Omental fat pad (tissue), 4 donors: ENCODE measurements at places on chromosomes 5 and 9. TPM values are rescaled to one million over a fixed set of nuclear protein-coding genes. Genes with fewer than 3 reads are reported as not detected.

Gene SV2C
- 0.36 TPM for total RNA-seq

Gene OSMR
- total RNA-seq, result 110 TPM

Gene NHP2
- total RNA-seq, result 233 TPM

Gene ANKRD31
- total RNA-seq, result 0.37 TPM

Gene NUTM2F
- not detected for total RNA-seq

Gene ZNF354C
- 8.5 TPM for total RNA-seq

Gene ENTREP1
- 1.9 TPM for total RNA-seq

Gene CA9
- 35.4 TPM for total RNA-seq

DNA sequence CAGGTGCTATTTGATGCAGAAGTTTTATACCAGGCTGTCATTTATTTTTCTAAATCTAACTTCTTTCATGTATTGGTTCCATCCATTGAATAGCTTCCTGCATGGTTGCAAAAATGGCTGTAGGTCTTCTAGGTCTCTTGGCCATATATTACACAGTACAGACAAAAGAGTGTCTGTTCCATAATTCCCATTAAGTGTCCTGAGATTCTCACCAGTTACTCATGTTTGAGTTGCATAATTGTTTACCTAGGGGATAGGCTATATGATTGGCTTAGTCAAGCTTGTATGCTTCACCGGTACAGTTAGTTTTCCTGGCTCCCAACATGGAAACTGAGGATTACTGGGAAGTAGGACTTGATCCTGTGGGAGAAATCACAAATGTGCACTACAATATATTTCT, 399.4 kb upstream of the NUDT12 start:
- no peak for DNase-seq

DNA sequence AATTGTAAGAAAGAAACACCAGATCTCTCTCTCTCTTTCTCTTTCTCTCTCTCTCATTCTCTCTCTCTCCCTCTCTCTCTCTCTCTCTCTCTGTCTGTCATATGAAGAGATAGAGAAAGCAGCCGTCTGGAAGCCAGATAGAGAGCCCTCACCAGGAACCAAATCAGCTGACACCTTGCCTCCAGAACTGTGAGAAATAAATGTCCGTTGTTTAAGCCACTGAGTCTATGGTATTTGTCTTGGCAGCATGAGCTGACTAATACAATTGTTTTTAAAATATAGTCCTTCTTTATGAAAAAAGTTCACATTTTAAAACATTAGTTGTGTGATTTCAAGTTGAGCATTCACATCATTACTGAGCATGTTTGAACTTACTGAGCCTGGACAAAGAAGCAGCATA, 275.6 kb downstream of the CETN3 start:
- DNase-seq, result no peak

DNA sequence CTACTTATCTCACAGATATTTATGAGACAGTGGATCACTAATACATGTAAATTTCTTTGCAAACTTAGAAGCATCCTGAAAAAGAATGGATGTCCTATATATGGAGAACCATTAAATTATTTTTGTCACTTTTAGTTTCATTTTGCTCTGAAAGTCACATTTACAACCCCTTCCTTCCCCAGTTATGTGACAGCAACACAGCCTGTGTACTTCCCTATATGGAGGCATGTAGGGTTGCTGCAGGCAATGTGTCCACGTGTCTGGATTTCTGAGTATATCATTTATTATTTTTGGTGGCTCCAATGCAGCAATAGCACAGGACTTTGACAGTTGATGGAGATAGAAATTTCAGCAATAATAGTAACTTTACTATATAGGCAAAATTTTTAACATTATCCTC, 156.4 kb downstream of the ST8SIA4 start:
- no peak for DNase-seq

DNA sequence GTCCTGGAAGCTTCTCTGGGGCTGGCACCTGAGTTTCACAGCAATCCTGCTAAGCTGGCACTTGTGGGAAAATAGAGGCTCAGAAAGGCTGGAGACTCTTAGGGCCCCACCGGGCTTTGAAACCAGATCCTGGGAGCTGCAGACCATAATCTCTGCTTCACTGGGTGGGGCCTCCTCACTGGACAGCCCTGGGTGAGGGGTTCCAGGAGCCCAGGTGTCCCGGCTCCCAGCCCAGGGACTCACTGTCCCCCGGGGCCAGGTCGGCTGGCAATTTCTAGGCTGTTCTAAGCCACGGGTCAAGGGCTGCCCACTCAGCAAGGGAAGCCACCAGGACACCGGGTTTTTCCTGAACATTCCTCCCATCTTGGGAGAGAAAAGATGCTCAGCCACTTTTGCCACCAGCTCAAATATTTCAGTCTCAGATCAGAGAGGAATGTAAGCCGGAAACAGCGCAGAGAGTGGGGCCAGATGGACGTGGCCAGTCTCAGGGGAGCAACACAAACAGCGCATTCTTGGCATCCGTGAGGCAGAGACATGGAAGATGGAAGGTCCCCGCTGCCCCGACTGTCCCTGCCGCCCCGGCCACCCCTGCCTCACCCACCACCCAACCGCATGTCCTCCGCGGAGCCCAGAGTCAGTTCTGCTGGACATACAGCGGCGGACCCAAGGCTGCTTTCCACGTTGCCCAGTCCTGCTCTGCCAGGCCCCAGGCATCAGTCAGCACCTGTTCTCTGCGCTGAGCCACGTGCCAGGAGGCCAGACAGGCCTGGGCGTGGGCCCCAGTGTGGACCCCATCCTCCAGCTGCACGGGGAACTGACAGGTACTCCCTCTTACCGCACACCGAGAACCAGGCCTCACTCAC, 72.6 kb downstream of the VAV2 start:
- DNase-seq, result no peak

DNA sequence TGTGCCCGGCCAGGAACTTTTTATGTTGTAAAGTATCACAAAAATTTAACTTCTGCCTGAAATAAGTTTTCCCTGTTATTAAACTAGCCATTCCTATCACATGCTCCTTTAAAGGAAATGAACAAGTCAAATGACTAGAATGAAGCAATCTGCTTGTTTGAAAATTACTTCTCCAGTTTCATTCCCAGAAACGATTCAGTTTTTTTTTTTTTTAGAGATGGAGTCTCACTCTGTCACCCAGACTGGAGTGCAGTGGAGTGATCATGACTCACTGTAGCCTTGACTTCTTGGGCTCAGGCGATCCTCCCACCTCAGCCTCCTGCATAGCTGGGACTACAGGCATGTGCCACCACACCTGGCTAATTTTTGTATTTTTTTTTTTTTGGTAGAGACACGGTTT, 13.3 kb upstream of the GNG10 start:
- DNase-seq, result no peak

GRCh38 chr5:134845852-134846640, at the start of gene C5orf24:
TSS of gene C5orf24 (plus strand) at chr5:134845968. CDS start at chr5:134854901, 8,933 bp downstream.
- peak; percentile 68 for DNase-seq

GRCh38 chr5:107464416-107464815, 206.3 kb downstream of the EFNA5 start:
- no peak for DNase-seq

DNA sequence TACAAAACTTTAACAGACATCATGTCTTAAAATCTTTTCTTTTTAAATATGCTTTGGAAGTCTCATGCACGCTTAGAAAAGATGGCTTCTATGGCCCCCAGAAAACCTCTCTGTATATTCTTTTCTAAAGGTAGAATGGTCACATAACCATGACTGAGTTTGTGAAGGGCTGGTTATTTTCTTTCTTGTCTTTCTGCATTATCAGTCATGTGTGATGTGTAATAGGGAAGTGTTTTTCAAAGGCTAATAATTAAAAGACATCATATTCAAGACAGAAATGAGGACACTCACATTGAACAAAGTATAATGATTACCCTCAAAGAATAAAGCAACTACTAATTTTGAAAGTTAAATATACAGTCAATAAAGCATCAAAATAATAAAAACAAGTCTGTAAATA, 253.4 kb downstream of the TRPM3 start:
- DNase-seq, result no peak

DNA sequence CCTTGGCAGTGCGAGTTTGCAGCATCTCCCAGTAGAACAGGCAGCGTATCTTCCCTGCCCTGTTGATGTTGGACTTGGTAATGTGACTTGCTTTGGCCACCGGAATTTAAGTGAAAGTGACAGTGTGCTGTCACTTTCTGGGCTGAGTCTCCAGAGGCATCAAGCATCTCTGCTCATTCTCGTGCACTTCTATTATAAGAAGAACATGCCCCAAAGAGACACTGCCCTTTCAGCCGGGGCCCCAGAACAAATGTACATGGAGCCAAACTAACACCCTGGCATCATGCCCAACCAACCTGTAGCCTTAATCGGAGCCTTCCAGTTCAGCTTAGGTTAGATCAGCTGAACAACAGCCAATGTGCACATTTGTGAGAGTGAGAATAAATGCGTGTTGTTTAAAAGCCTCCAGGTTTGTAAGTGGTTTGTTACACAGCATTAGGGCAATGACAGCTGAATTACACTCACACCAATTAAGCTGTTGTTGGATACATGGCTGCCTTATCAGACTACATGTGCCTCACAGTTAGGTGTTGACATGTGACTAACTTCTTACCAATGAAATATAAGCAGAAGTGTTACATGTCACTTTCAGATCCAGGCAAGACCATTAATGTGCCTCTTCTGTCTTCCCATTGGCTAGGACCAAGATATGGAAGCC, 22.1 kb upstream of the FRMD3 start:
- no peak for DNase-seq

- no peak for DNase-seq
These were observed 72.6 kb downstream of the GDNF start for GRCh38 chr5:37767251-37767650.

GRCh38 chr9:136696502-136696901, 9.2 kb upstream of the AGPAT2 start:
- no peak for DNase-seq

GRCh38 chr5:133371371-133372155, 240.8 kb downstream of the FSTL4 start:
- no peak for DNase-seq
